Tibial artery (tissue), 4 donors: ENCODE measurements at places on chromosomes 16 and 17.
A peak's percentile ranks its signal among the peaks of the same experiment; 100 is the strongest.

DNA sequence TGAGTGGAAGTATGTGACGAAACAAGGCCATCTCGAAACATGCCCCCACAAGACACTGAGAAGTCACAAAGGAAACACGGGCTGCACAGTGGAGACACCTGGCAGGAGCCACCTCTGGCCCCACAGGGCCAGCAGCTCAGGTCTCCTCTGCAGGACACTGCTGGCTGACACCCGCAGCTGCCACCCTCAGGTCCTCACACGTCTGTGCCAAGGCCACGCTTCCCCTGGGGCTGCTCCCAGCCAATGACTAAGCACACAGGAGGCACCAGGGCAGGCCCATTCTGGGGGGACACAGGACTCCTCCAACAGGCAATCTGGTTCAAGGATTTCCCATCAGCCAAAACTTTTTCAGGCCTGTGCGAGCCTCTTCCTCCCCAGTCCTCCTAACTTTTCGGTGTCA lies 36.4 kb downstream of the MBTPS1 start:
- DNase-seq, result no peak
- H3K27me3 ChIP-seq, result no peaks in the 10 kb centered on the region
- no peak overlapping the region for H3K4me3 ChIP-seq
- peaks cover 14% of the 10 kb centered on the region for H3K4me1 ChIP-seq
- H3K27ac ChIP-seq, result no peak overlapping the region

GRCh38 chr17:6815775-6816174 lies 15.8 kb downstream of the TEKT1 start:
- H3K36me3 ChIP-seq, result no peaks in the 10 kb centered on the region
- no peaks in the 10 kb centered on the region for H3K27me3 ChIP-seq
- no peak overlapping the region for H3K4me3 ChIP-seq
- no peak for DNase-seq

- peak overlapping the region; percentile 86 for H3K4me3 ChIP-seq
- peaks cover 29% of the 10 kb centered on the region for H3K4me1 ChIP-seq
- DNase-seq, result no peak
- peak overlapping the region; percentile 94 for H3K27ac ChIP-seq
These were observed 1.1 kb upstream of the GNAO1 start for GRCh38 chr16:56190048-56190676.

GRCh38 chr16:81175325-81175891 lies 63.1 kb upstream of the BCO1 start:
- no peak overlapping the region for H3K27ac ChIP-seq
- DNase-seq, result no peak
- H3K27me3 ChIP-seq, result no peaks in the 10 kb centered on the region
- no peaks in the 10 kb centered on the region for H3K36me3 ChIP-seq
- H3K4me1 ChIP-seq, result peaks cover 8% of the 10 kb centered on the region

- no peak for DNase-seq
- H3K36me3 ChIP-seq, result no peaks in the 10 kb centered on the region
- H3K27me3 ChIP-seq, result no peaks in the 10 kb centered on the region
- H3K4me1 ChIP-seq, result no peaks in the 10 kb centered on the region
- no peak overlapping the region for H3K4me3 ChIP-seq
- no peak overlapping the region for H3K27ac ChIP-seq
These were observed 140.0 kb downstream of the IRF8 start for GRCh38 chr16:86038926-86039310.

DNA sequence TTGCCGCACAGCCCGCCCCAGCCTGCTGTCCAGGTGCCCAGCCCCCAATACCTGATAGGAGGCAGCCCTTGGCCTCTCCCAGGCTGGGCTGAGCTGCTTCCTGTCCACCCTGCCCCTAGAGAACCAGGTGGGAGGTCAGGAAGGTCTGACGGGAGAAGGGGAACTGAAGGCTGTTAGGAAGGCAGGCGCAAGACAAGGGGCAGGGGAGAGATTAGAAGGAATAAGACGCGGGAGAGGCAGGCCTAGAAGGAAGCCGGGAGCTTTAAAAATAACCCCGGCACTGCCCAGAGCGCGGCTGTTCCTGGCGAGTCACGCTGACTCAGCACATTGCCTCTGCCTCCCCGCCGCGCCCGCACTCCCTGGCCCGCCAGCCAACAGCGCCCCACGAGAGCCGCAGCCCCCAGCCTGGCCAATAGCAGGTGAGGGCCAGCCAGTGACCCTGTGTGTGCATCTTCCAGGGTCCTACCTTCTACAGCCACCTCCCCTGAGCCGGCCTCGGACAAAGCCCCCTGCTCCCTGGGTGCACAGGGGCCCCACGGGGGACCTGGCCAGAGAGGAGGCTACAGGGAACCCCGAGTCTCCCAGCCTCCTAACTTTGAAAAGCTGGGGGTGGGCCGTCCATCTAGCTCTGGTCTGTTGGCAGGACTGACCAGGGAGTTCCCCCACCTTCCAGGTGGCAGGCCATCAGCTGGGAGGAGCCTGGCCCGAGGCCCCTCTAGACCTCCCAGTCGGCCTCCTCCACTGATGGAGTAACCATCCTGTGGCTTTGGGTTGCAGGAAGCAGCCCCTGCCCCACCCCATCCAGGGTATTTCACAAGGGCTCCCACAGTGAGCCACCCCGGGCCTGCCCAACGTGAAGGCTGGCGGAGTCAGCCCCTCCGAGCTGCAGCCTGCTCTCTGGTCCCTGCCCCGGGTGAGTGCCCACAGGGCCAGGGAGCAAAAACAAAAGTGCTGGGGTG lies 4.0 kb downstream of the MAFG start:
- H3K36me3 ChIP-seq, result peaks cover 42% of the 10 kb centered on the region
- DNase-seq, result peak; percentile 84
- H3K27ac ChIP-seq, result peak overlapping the region; percentile 15
- H3K27me3 ChIP-seq, result peaks cover 6% of the 10 kb centered on the region
- H3K4me3 ChIP-seq, result peak overlapping the region; percentile 12

GRCh38 chr17:64537488-64537887 lies 30.7 kb downstream of the CEP95 start:
- no peak overlapping the region for H3K27ac ChIP-seq
- no peak overlapping the region for H3K4me3 ChIP-seq
- no peaks in the 10 kb centered on the region for H3K27me3 ChIP-seq
- H3K4me1 ChIP-seq, result no peaks in the 10 kb centered on the region
- H3K36me3 ChIP-seq, result peaks cover 62% of the 10 kb centered on the region
- no peak for DNase-seq

- no peak overlapping the region for H3K4me3 ChIP-seq
- H3K36me3 ChIP-seq, result no peaks in the 10 kb centered on the region
- no peaks in the 10 kb centered on the region for H3K4me1 ChIP-seq
- no peak overlapping the region for H3K27ac ChIP-seq
- no peaks in the 10 kb centered on the region for H3K27me3 ChIP-seq
- DNase-seq, result no peak
These were observed 23.7 kb upstream of the RCVRN start for GRCh38 chr17:9928601-9929333.

DNA sequence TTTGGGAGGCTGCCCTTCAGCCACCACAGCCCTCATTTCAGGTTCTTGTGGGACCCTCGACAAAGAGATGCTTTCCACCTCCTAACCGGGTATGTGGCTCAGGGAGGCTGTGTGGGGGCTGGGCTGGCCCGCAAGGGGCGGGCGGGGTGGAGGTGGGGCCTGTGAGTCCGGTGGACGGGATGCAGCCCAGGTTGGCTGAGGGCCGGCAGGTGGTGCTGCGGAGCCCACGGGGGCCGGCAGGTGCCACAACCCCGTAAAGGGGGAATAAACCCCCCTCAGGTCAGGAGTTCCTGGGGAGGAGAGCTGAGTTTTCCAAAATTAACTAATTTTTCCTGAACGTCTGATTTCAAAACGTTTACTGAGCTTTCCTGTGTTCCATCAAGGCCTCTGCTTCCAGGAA lies 4.9 kb upstream of the CIAO3 start:
- H3K27ac ChIP-seq, result no peak overlapping the region
- H3K4me1 ChIP-seq, result peaks cover 6% of the 10 kb centered on the region

GRCh38 chr17:69655902-69656301 lies 241.4 kb downstream of the MAP2K6 start:
- peaks cover 7% of the 10 kb centered on the region for H3K4me1 ChIP-seq
- no peaks in the 10 kb centered on the region for H3K27me3 ChIP-seq
- DNase-seq, result no peak
- H3K4me3 ChIP-seq, result no peak overlapping the region

- H3K27ac ChIP-seq, result no peak overlapping the region
- H3K36me3 ChIP-seq, result no peaks in the 10 kb centered on the region
- H3K4me1 ChIP-seq, result no peaks in the 10 kb centered on the region
- no peak overlapping the region for H3K4me3 ChIP-seq
- no peak for DNase-seq
These were observed 36.1 kb downstream of the WNT3 start for GRCh38 chr17:46782250-46782953.

DNA sequence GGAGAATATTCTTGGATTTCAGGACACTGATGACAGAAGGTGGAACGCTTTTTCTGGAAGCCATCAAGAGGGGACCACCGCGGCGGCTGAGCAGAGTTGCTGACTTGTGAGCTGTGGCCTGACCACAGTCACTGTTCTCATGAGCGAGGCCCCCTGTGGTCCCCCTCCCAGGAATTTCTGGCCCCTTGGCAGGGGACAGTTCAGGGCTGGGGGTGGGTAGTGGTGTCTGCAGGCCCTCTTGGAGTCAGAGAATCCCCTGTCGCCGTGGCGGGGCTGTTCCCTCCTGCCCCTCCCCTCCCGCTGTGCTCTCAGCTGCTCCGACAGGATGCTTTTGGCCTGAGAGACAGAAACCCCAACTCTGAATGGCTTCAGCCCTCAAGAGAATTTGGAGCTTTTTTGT lies 292.0 kb downstream of the SEC14L1 start:
- H3K27ac ChIP-seq, result no peak overlapping the region
- DNase-seq, result no peak
- no peaks in the 10 kb centered on the region for H3K27me3 ChIP-seq
- H3K36me3 ChIP-seq, result no peaks in the 10 kb centered on the region
- no peak overlapping the region for H3K4me3 ChIP-seq
- H3K4me1 ChIP-seq, result peaks cover 86% of the 10 kb centered on the region

- no peaks in the 10 kb centered on the region for H3K36me3 ChIP-seq
- H3K27ac ChIP-seq, result no peak overlapping the region
- peaks cover 5% of the 10 kb centered on the region for H3K27me3 ChIP-seq
- DNase-seq, result no peak
These were observed 4.1 kb downstream of the USH1G start for GRCh38 chr17:74918906-74919305.

- no peaks in the 10 kb centered on the region for H3K4me1 ChIP-seq
- DNase-seq, result no peak
- no peaks in the 10 kb centered on the region for H3K27me3 ChIP-seq
- no peak overlapping the region for H3K27ac ChIP-seq
- no peak overlapping the region for H3K4me3 ChIP-seq
- no peaks in the 10 kb centered on the region for H3K36me3 ChIP-seq
These were observed 239.4 kb upstream of the HSBP1 start for GRCh38 chr16:83568345-83568744.

- no peak overlapping the region for H3K4me3 ChIP-seq
- no peaks in the 10 kb centered on the region for H3K36me3 ChIP-seq
- no peaks in the 10 kb centered on the region for H3K4me1 ChIP-seq
- H3K27ac ChIP-seq, result no peak overlapping the region
- no peaks in the 10 kb centered on the region for H3K27me3 ChIP-seq
These were observed 339.5 kb downstream of the HS3ST4 start for GRCh38 chr16:26031286-26031685.

GRCh38 chr16:57123974-57124674 lies 31.7 kb downstream of the CPNE2 start:
- no peak overlapping the region for H3K27ac ChIP-seq
- DNase-seq, result no peak
- no peaks in the 10 kb centered on the region for H3K4me1 ChIP-seq
- no peaks in the 10 kb centered on the region for H3K27me3 ChIP-seq
- no peak overlapping the region for H3K4me3 ChIP-seq

DNA sequence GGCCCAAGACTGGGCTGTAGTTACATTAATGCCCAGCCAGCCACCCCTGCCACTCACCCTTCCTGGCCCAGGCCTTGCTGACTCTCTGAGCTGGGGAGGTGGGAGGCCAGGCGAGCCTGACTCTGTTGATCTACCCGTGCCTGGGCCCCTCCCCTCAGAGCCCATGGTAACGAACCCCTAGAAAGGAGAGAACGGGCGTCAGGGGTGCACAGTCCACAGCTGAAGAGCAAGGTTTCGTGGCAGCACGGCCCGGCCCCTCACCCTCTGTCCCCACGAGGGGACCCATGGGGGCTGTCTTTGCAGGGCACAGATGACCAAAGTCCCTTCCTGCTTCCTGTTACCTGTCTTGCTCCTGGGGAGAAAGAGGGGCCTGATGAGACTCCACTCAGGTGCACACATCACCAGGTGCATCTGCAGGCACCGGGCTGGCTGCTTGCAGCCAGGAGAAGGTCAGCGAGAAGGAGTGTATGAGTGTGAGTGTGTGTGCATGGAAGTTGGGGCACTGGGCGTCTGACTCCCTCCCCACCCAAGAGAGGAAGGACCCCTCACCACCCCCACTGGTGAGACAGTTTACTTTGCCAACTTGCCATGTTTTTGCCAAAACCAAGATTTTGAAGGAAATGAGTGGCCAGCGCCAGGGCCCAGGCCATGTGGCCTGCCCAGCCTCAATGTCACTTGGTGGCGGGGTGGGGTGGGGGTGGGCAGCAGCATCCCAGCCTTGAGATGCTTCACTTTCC lies 359.1 kb downstream of the SEC14L1 start:
- DNase-seq, result no peak
- H3K36me3 ChIP-seq, result peaks cover 57% of the 10 kb centered on the region
- no peak overlapping the region for H3K27ac ChIP-seq
- H3K4me1 ChIP-seq, result no peaks in the 10 kb centered on the region
- no peaks in the 10 kb centered on the region for H3K27me3 ChIP-seq

DNA sequence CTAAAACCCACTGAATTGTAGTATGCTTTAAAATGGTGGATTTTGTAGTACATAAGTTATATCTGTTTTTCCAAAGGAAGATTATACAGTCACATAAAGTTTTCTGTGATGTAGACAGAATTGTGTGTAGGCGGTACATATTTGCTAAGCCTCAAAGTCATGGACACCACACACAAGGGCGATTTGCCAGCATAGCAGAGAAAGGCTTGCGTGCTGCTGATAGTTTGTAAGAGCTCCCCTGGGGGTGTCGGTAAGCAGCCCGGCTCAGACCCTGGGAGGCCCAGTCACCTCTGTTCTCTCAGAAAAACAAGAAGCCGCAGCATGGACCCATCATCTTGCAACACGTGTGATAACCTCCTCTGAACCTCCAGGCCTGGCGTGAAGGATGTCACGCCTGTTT lies 38.3 kb upstream of the AKTIP start:
- no peaks in the 10 kb centered on the region for H3K36me3 ChIP-seq
- H3K4me1 ChIP-seq, result no peaks in the 10 kb centered on the region
- H3K27me3 ChIP-seq, result peaks cover 15% of the 10 kb centered on the region
- no peak for DNase-seq

DNA sequence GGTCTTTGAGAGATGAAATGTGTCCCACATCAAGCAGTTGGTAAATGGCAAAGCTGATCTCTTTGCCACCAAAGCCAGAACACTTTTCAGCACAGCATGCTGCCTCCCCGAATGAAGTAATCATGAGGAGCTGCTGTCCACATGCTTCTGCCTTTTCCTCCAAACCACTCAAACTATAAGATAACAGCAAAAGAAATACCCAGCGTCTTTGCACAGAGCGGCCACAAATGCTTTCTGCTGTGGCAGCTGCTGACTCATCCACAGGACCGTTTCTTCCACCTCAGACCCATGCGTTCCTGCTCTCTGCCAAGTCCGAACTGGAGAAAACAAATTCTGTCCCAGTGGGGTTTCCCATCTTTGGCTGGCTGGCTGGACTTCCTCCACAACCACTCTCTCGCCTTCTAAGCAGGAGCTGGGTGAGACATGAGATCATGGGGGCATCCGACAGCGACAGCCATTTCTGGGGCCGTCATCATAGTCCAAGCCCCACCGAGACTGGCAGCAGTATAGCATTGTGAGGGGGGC lies 27.1 kb downstream of the TBC1D3B start:
- H3K36me3 ChIP-seq, result no peaks in the 10 kb centered on the region
- peaks cover 14% of the 10 kb centered on the region for H3K4me1 ChIP-seq
- peak overlapping the region; percentile 16 for H3K27ac ChIP-seq
- DNase-seq, result peak; percentile 84
